RPMI7951 (cell line): ENCODE measurements at places on chromosomes 2 and 18. TPM values are rescaled to one million over a fixed set of nuclear protein-coding genes. Genes with fewer than 3 reads are reported as not detected.

The RBFA gene
- 15.6 and 22.3 TPM in 2 replicates for total RNA-seq

The VIT gene
- total RNA-seq: 0.88 and 2.9 TPM in 2 replicates

The RUFY4 gene
- total RNA-seq: not detected in 2 replicates

The AQP12A gene
- total RNA-seq: not detected in 2 replicates

The SERPINB3 gene
- total RNA-seq: 0.20 TPM in 1 of 2 replicates, not detected in the other

The MRPL19 gene
- total RNA-seq: 51.1 and 57.0 TPM in 2 replicates

The SGPP2 gene
- total RNA-seq: 0.10 TPM in 1 of 2 replicates, not detected in the other

The PLEKHM3 gene
- 6.7 and 6.8 TPM in 2 replicates for total RNA-seq

The ATP5F1A gene
- total RNA-seq: 597 and 611 TPM in 2 replicates

- DNase-seq: no peak
These were observed 38.4 kb downstream of the TBC1D8 start for GRCh38 chr2:101112772-101113157.

DNA sequence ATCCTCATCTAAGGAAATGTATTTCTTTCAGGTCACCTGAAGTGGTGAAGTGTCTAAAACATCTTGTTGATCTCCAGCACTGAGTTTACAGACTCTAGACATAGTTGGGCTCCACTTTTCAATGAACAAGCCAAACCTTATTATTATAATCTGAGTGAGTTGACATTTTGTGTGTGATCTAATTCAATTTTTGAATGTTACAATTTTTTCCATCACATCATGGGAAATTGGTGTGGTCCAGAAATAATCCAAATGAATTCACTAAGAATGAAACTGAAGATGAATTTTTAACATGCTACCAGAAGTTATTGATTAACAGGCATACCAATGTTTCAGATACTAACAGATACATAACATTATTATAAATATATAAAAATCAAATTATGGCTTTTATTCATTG, 75.6 kb upstream of the EFEMP1 start:
- no peak for DNase-seq

DNA sequence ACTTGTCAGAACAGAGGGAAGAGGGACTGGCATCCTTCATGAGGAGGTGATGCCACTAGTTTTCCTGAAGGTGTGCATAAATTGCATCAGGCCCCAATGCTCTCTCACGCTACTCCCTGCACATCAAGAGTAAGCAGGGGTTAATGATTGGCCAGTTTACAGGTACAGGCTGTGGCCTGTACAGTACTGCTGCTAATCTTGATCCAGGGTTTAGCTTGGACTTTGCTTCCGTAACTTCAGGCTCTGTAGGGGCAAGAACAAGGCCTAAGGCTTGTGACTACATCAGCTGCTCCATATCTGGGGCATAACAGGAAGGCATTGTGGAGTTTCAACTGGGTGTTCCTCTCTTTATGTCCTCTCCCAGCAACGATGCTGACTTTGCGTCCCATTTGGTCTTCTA, 96.8 kb upstream of the FZD7 start:
- DNase-seq: no peak

GRCh38 chr18:10376731-10377130, 77.7 kb upstream of the APCDD1 start:
- DNase-seq: no peak

GRCh38 chr2:156394033-156394741, 42.0 kb upstream of the GPD2 start:
- DNase-seq: no peak

- no peak for DNase-seq
These were observed 26.7 kb downstream of the COPS9 start for GRCh38 chr2:240109386-240109785.

DNA sequence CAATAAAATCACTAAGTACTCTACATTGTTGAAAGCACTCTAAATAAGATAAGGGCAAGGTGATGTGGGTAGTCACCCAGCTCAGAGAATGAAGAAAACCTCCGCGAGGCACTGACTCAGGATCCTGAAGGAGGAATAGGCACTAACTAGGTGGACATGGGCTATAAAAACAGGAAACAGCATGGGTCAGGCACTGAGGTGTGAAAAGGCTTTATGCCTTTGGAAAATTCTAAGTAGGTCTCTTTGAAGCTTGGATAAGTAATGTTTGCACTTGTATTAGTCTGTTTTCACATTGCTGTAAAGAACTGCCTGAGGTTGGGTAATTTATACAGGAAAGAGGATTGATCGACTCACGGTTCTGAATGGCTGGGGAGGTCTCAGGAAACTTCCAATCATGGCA, 161.6 kb downstream of the EPHA4 start:
- DNase-seq: no peak

DNA sequence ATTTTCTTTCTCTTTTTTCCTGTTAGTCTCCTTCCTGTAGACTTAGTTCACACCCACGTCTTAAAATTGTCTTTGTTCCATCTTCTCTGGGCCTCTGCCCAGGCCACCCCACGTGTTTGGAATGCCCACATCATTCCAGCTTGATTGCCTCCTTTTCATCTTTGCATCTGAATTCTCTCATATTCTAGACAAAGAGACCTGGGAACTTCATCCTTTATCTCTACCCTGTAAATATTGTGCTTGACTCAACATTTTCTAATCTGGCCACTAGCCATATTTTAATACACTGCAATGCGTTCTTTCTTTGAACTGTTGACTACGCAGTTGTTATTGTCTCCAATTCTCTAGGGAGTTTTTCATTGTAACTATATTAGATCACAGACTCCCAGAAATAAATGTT, 187.5 kb upstream of the NRXN1 start:
- DNase-seq: no peak

DNA sequence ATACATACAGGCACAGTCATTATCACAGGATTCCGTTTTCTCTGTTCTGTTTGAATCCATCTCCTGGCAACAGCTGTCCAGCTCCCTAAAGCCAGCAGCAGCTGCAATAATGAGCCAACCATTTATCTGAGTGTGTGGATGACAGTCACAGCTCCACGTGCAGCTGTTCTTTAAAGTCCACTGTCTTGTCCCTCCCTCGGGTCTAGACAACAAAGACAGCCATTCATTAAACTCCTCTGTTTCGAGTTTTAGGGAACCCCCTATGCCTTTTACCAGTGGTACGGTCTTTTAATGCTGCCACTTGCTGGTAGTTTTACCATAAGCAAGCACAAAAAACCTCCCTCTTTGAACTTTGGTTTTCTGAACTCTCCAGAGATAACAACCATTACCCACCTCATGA, 16.0 kb upstream of the MSGN1 start:
- DNase-seq: peak; percentile 63

DNA sequence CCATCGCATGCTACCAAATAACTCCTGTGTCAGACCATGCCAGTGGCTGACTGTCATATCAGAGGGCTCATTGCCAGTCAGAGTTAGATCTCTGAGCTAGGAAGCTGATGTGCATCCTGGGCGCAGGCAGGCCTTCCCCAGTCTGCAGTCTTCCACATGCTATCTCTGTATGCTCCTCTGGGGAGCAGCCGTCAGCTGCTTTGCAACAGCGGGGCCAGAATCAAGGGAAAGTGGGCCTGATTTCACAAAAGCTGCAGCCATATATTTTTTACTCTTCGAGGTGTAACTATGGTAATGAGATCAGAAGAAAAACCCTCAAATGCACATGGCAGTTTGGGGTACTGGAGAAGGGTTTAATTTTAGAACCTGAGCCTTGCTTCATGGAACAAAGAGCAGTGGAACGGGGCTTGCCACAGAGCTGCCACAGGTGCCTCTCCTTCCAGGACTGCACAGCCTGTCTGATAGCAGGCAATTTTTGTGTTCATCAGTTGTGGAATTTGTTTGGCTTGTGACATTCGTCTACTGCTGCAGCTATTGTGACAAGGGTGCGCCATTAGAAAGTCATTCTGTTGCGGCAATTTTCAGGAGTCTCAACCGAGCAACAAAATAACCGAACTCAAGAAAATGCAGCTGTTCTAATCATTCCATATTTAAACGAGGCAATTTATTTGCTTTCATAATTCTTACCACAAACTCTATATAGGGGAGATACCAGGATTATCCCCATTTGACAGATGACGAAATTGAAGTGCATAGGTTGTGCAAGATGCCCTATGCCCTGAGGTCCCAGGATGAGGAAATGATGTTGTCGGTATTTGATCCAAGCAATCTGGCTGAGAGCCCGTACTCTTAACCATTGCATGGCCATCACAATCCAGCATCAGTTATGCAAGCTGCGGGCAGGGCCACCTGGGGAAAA, 109.6 kb upstream of the CYRIA start:
- peak; percentile 21 for DNase-seq

GRCh38 chr2:26144031-26144430, 28.9 kb upstream of the GAREM2 start:
- DNase-seq: no peak

DNA sequence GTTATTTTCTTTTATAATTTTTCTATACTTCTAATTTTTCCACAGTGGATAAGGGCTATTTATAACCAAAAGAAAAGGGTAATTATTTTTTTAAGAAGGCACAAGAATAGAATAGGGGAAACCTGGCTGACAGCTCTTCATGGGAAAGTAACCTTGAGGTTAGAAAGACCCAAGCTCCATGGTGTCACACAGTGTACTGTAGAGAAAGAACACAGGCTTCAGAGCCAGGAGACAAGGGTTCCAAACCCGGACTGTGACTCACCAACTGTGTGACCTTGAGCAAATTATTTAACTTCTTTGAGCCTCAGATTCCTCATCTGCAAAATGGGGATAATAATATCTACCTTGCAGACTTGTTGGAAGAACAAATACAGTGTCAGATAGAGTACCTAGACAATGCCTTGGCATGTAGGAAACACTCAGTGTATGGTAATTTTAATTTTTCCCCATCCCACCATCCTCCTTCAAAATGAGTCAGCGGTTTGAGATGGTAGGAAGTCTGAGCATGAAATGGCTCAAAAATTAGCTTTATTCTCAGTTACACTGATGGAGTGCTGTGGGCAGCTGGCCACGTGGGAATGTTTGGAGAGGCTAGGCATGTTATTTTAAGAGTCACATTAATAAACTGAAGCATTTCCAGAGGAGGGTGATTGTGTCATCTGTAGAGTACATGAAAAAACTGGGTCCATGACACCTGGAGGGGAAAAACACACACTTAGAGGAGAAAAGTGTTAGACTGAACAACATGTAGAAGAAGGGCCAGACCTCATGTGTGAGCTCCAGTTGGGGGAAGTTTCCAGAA, 36.7 kb downstream of the TMEM37 start:
- no peak for DNase-seq

- DNase-seq: no peak
These were observed 352.4 kb downstream of the LRP1B start for GRCh38 chr2:141778315-141778835.

- DNase-seq: no peak
These were observed 27.8 kb downstream of the CACNB4 start for GRCh38 chr2:152071092-152071491.

GRCh38 chr2:54083021-54083420, 32.4 kb upstream of the ACYP2 start:
- no peak for DNase-seq

- DNase-seq: no peak
These were observed 58.5 kb downstream of the EPAS1 start for GRCh38 chr2:46355756-46356155.

DNA sequence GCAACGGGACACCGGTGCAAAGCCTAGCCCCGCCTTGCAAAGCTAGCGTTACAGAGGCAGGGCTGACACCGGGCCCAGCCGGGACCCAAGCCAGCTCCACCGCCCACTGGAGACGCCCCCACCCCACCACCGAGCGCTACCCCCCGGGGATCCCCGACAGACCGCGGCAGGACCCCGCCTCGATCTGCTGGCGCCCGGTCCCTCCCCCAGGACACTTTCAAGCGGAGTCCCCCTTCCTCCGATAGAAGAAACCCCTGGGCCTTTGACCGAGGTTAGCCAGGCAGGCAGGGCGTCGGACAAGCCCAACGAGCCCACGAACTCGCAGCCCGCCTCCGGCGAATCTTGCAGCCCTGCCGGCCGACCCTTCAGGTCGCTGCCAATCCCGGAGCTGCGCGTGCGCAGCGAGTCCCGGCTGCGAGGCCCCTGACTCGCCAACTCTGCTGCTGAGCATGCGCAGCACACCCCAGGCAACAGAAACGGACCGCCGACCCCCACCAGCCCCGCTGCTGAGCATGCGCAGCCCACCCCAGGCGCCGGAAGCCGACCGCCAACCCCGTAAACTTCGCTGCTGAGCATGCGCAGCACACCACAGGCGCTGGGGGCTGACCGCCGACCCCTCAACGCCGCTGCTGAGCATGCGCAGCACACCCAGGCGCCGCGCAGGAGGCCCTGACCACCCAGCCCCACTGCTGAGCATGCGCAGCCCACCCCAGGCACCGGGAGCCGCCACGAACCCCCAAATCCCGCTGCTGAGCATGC, 656 bp downstream of the ADI1 start:
- peak; percentile 94 for DNase-seq

DNA sequence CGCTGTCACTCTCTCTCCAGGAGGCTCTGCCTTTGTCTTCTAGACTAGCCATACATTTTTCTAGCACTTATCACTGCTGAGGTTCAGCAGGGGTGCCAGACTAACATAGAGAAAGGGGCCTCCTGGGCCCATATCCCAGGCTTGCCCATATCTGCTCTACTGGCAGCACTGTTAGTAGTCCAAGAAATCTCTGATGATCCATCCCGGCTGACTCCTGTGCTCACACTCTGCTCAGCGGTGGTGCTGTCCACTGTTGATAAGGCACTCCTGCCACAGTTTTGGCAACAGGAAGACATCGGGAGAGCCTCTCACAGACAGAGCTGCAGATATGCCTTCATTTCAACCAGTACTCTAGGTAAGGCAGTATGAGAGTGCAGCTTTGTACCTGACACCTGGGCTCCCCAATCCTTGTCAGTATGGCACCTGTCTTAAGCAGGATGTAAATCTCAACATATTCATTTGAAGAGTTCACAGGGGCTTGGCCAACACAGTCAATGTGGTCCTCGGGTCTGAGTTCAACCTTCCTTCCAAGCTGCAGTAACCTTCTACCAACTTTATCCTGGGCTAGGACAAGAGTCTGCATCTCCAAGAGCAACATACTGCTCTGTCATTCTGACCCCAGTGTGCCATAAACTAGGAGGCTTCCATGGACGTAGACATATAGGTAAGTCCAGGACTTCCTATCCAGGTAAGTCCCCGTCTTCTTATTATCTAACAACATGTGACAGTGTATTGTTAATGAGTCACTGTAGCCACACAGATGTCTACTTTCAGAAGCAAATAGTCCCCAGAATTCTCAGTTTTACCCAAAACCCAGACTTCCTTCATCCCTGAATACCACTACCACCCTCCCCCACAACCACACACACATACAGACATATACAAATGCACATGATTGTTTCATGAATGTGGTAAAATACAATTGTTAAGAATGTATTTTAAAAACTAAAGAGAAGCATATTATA, 16.2 kb downstream of the KLF7 start:
- DNase-seq: no peak

GRCh38 chr2:24410976-24411375, 50.6 kb upstream of the ITSN2 start:
- DNase-seq: no peak

GRCh38 chr2:42902939-42903709, 110.7 kb upstream of the HAAO start:
- DNase-seq: no peak

DNA sequence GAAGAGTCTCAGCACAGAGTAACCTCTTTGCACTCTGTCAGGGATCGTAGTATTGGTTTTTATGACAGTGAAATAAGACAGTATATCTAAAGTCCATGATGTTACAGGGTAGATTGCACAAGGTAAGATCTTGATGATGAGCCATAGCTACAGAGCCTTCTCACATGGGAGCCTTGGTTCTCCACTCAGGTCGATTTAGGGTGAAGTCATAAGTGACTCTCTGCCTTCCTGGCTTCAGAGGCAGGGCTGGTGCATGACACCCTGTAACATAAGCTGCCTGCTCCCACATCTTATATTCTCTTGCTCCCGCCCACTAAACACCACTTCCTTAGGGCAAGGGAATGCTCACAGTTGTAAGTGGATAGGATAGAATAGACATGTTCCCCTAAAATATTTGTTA, 13.3 kb downstream of the DAPL1 start:
- no peak for DNase-seq

- DNase-seq: no peak
These were observed 5.2 kb downstream of the PRLH start for GRCh38 chr2:237571551-237571950.
